Endothelial cell of coronary artery (primary cell): ENCODE measurements at places on chromosomes 7 and 10. TPM values are rescaled to one million over a fixed set of nuclear protein-coding genes. Genes with fewer than 3 reads are reported as not detected.

The SHH gene
- 0.38 and 0.72 TPM in 2 replicates for total RNA-seq

The MEOX2 gene
- total RNA-seq, result under 0.01 TPM in 1 of 2 replicates, not detected in the other

The AKR1B15 gene
- not detected in 2 replicates for total RNA-seq

The PTF1A gene
- total RNA-seq, result not detected in 2 replicates

The CALML3 gene
- total RNA-seq, result not detected in 2 replicates

The CADPS2 gene
- 51.4 and 53.7 TPM in 2 replicates for total RNA-seq

The SAMD9 gene
- total RNA-seq, result 10.7 and 16.0 TPM in 2 replicates

The C10orf62 gene
- total RNA-seq, result not detected in 2 replicates

The NCF1 gene
- 0.09 TPM in 1 of 2 replicates, not detected in the other for total RNA-seq

The SEMA3C gene
- 4.9 and 22.5 TPM in 2 replicates for total RNA-seq

The GIMAP8 gene
- total RNA-seq, result 38.5 and 60.6 TPM in 2 replicates

The LRRC17 gene
- total RNA-seq, result 5.7 and 20.7 TPM in 2 replicates

The RAPGEF5 gene
- 131 and 142 TPM in 2 replicates for total RNA-seq

The CYP2E1 gene
- 0.47 TPM in 1 of 2 replicates, not detected in the other for total RNA-seq

The CPED1 gene
- 0.27 and 3.4 TPM in 2 replicates for total RNA-seq

The ZNF777 gene
- total RNA-seq, result 3.5 and 4.7 TPM in 2 replicates

The SEC61G gene
- 183 and 210 TPM in 2 replicates for total RNA-seq

The ARHGAP12 gene
- 22.2 and 24.0 TPM in 2 replicates for total RNA-seq

The TNS3 gene
- total RNA-seq, result 17.5 and 26.0 TPM in 2 replicates

The TMEM229A gene
- not detected in 2 replicates for total RNA-seq

The NSUN5 gene
- 6.0 and 7.8 TPM in 2 replicates for total RNA-seq

The LRRN3 gene
- total RNA-seq, result 0.19 TPM in 1 of 2 replicates, not detected in the other

The SPAM1 gene
- total RNA-seq, result not detected in 2 replicates

The SLC29A4 gene
- 1.6 and 2.3 TPM in 2 replicates for total RNA-seq

The TRPV5 gene
- total RNA-seq, result not detected in 2 replicates

The MMRN2 gene
- 316 and 430 TPM in 2 replicates for total RNA-seq

The GBX1 gene
- total RNA-seq, result not detected in 2 replicates

The BLNK gene
- total RNA-seq, result not detected in 2 replicates

The MRPS16 gene
- 49.2 and 67.1 TPM in 2 replicates for total RNA-seq

The FGFBP3 gene
- 0.09 and 0.19 TPM in 2 replicates for total RNA-seq
